ENCODE measurements at places on chromosomes 2 and 18.

- DNase-seq: no peak
Observed at GRCh38 chr2:171943869-171944268, 21.6 kb downstream of the HAT1 start.

GRCh38 chr2:109703077-109703476, 88.9 kb downstream of the SOWAHC start:
- no peak for DNase-seq

GRCh38 chr18:6948281-6949055, 169.1 kb downstream of the LAMA1 start:
- DNase-seq: no peak

DNA sequence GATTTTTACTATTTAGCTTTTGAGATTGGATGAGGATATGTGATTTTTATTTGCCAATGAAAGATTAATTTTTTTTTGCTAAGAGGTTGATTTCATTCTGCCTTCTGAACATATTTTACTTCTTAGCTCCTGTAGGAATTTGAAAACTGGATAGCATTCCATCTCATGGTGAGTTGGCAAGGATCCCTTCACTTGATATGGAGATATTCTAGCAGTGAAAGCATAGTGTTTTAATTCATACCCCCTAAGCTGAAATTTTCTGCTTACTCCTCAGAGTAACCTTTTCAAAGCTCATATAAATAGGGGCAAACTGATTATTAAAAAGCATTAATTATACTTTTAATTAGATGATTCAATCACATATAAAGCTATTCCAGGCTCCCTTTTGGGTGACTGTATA, 61.0 kb upstream of the KCNJ3 start:
- DNase-seq: no peak

Measured in Right ventricle myocardium superior (tissue), 1 donor.